ENCODE measurements at places on chromosomes 1 and 21. TPM values are rescaled to one million over a fixed set of nuclear protein-coding genes. Genes with fewer than 3 reads are reported as not detected.

DNA sequence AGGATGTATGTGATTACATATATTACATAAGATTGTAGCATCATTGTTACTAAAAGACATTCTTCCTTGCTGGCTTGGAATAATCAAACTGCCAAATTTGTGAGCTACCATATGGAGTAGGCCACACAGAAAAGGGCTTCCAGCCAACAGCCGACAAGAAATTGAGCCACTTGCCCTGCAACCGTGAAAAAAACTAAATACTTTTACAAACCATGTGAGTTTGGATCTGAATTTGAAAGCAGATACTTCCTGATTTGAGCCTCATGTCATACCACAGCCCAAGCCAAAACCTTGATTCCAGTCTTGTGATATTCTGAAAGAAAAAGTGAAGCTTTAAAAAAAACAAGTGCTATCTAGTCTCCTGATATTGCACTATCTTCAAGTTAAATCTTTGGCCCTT, 55.6 kb upstream of the PRMT6 start:
- no peak for DNase-seq
- no peaks in the 10 kb centered on the region for H3K36me3 ChIP-seq
- no peak overlapping the region for H3K4me3 ChIP-seq
- no peak overlapping the region for H3K27ac ChIP-seq

The SCAF4 gene
- 109 TPM for total RNA-seq

The AQP10 gene
- 0.82 TPM for total RNA-seq

GRCh38 chr1:116113615-116114014, 2.4 kb downstream of the MAB21L3 start:
- no peaks in the 10 kb centered on the region for H3K36me3 ChIP-seq
- H3K27ac ChIP-seq, result no peak overlapping the region
- H3K27me3 ChIP-seq, result no peaks in the 10 kb centered on the region
- no peaks in the 10 kb centered on the region for H3K4me1 ChIP-seq
- DNase-seq, result no peak
- no peak overlapping the region for H3K4me3 ChIP-seq

GRCh38 chr1:217343907-217344306, 287.0 kb downstream of the GPATCH2 start:
- H3K27me3 ChIP-seq, result no peaks in the 10 kb centered on the region
- no peak overlapping the region for H3K27ac ChIP-seq
- no peak overlapping the region for H3K4me3 ChIP-seq
- H3K36me3 ChIP-seq, result no peaks in the 10 kb centered on the region
- H3K4me1 ChIP-seq, result no peaks in the 10 kb centered on the region

DNA sequence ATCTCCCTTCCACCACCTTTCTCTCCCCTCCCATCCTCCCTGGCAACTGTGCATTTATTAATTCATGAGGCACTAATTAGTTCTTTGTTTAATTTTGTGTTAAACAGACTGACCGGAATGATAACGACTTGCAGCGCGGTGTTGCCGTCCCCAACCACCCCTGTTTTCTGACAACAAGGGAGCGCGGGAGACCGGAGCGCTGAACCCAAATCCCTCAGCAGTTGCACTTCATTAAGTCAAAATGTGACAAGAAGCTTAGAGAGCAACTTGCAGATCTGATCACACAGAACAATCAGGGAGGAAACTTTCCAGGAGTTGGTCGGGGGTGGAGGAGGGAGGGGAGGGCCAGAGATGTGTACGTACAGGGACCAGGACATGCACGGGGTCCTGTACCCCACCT, 89.2 kb downstream of the CASZ1 start:
- no peak for DNase-seq
- H3K36me3 ChIP-seq, result no peaks in the 10 kb centered on the region
- no peak overlapping the region for H3K4me3 ChIP-seq
- no peaks in the 10 kb centered on the region for H3K4me1 ChIP-seq
- no peaks in the 10 kb centered on the region for H3K27me3 ChIP-seq
- H3K27ac ChIP-seq, result no peak overlapping the region

The PGLYRP4 gene
- total RNA-seq, result not detected

The C1orf21 gene
- total RNA-seq, result 84.3 TPM

DNA sequence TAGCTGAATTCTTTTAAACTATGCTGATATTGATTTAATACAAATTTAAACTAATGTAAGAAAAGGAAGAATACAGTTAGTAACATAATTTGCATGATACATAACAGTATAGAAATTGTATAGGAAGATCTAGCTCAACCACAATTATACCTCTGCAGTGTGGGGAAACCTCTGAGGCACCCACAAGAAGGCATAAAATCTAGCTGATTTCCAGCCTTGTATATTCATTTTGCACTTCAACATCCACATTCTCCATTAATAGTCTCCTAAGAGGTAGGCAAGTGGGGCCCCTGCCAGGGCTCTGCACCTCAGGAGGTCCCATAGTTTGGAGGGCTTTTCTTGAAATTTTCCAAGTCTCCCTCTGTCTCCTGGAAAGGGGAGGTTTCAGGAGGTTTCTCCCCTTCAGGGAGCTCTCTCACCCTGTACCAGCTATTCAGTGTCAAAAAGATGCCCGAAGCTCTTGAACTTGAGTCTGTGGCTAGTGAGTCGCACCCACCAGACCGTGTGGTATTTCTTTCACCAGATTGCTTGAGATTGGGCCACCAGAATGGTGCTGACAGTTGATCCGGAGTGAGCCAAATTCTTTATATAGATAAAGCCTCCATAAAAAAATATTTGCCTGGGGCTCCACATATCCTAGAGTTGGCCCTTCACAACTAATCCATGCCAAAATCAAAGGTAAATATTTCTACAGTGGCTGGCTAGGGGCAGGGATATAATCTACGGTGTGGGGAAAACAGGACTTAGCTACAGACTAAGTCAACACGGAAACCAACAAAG, 108.2 kb downstream of the TIAM1 start:
- no peak overlapping the region for H3K27ac ChIP-seq
- no peak for DNase-seq
- no peaks in the 10 kb centered on the region for H3K27me3 ChIP-seq
- H3K36me3 ChIP-seq, result no peaks in the 10 kb centered on the region

GRCh38 chr1:151839457-151840403, at the start of gene C2CD4D:
C2CD4D (minus strand) TSS chr1:151839820; CDS start chr1:151838989, 831 bp downstream.
- DNase-seq, result peak; percentile 90
- peak within 1 kb of the TSS; percentile 47 for H3K4me3 ChIP-seq
- peaks cover 5% of the 10 kb centered on the region for H3K27me3 ChIP-seq
- peak within 1 kb of the TSS; percentile 57 for H3K27ac ChIP-seq
- H3K4me1 ChIP-seq, result peaks cover 42% of the 10 kb centered on the region
- H3K36me3 ChIP-seq, result no peaks in the 10 kb centered on the region

GRCh38 chr1:107702946-107703571, 261.9 kb downstream of the VAV3 start:
- peaks cover 26% of the 10 kb centered on the region for H3K36me3 ChIP-seq
- no peak for DNase-seq
- H3K4me3 ChIP-seq, result no peak overlapping the region
- H3K27me3 ChIP-seq, result no peaks in the 10 kb centered on the region
- no peak overlapping the region for H3K27ac ChIP-seq

DNA sequence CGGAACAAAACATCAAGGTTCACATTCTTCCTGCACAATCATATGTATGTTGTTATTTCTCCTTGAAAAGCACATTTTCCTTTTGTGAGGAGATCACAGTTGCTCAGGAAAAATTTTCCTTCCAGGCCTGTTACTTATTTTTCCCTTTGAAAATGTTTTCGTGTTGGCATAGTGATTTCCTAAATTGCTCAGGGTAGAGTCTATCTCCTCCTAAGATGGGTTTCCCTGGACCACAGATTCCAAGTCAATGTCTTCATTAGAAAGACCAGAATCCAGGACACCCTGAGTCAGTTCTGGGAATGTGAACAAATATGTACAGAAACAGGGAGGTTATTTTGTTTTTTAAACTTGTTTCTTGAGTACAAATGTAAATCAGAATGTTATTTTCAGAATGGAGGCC, 94.3 kb upstream of the C1orf105 start:
- no peaks in the 10 kb centered on the region for H3K4me1 ChIP-seq
- no peak overlapping the region for H3K27ac ChIP-seq
- H3K27me3 ChIP-seq, result no peaks in the 10 kb centered on the region
- DNase-seq, result no peak
- no peak overlapping the region for H3K4me3 ChIP-seq

The SPRR2G gene
- total RNA-seq, result not detected

DNA sequence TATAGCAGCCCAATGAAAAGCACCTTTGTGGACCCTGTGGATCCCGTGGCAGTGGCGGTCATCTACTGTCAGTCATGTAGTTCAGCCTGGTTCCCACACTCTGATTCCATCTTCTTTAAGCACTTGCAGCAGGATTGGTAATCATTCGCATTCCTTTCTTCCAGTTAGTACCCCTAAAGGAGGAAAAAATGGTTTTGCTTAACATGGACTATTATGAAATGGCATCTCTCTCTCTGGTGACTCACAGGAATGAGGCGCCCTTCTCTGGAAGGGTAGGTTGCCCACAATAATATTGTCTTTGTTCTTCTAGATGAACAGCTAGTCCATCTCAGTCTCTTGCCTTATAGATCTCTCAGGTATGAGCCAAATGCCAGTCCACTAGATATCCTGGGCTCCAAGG, 127.9 kb upstream of the MROH9 start:
- H3K4me1 ChIP-seq, result no peaks in the 10 kb centered on the region
- H3K27ac ChIP-seq, result no peak overlapping the region
- H3K36me3 ChIP-seq, result no peaks in the 10 kb centered on the region
- H3K4me3 ChIP-seq, result no peak overlapping the region
- no peak for DNase-seq

DNA sequence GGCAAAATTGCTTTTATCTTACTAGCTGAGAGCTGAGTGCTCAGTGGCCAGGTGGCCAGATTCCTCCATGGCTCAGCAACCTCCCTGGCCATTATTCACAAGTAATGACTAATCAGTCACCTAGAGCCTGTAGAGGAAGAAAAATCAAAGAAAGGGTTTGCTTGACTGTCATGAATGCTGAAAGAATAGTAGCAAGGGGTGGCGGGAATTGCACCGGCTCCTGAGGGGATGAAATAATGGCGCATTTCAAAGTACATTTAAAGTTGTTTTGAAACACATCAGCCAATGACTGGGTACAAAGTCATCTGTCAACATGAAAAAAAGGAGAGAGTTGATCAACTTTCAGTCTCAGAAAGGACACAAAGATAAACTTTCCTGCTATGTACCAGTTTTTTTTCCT, 99.5 kb downstream of the OMA1 start:
- no peaks in the 10 kb centered on the region for H3K27me3 ChIP-seq
- no peak overlapping the region for H3K27ac ChIP-seq
- no peak overlapping the region for H3K4me3 ChIP-seq

DNA sequence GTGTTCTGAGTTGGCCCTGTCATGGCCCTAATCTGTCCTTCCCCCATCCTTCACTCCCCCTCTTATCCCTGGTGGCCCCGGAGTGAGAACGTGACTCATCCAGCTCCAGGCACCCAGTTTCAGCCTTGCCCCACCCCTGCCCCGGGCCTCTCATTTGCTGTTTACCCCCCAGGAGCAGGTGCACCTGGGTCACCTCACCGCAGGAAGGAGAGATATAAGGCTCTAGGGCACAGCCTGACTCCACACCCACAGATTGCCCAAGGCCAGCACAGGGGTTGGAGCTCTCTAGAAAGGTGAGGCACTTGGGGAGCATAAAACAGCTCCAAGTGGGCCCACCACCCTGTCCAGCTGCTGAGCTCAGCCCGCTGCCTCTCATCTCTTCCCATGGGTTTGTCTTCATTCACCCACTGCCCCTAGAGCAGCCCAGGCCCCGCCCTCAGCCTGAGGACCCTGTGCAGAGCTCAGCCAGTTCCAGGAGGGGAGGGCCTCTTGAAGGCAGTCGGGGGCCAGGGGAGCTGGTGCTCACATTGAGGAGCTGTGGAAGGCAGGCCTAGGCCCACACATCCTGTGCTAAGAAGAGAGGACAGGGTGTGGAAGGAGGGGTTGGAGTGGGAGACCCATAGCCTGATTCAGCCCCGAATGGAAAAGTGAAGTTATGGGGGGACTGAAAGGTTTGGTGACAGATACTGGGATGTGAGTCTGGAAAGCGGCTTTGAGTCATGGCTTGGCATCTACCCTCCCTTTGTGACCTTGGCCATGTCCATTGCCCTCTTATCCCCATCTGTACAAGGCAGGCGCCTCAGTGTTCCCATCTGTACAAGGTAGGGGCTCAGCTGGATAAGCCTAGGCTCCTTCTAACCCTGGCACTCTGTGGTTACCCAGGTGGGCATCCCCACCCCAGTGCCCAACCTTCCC, 16.1 kb upstream of the GPR37L1 start:
- no peak overlapping the region for H3K4me3 ChIP-seq
- no peaks in the 10 kb centered on the region for H3K27me3 ChIP-seq
- no peaks in the 10 kb centered on the region for H3K36me3 ChIP-seq

Measured in natural killer cell (primary cell).